ENCODE measurements at places on chromosomes 11 and 22.

DNA sequence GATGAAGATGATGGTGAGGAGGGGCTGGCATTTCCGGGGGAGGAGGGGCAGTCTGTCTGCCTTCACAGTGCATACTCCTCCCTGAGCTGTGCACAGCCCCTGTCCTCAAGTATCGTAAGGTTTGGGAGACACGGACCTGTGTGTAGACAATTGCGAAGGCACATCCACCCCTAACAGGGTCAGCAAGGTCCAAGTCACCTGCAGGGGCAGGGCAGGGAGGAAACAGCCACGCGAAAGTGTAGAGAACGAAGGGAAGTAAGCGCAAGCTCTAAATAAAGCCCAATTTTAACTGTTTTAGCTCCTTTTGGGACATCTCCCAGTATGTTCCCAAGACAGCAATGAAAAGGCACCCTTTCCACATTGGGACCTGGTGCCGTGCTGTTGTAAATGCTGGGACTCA lies 448.2 kb downstream of the TBC1D22A start:
- DNase-seq = no peak

DNA sequence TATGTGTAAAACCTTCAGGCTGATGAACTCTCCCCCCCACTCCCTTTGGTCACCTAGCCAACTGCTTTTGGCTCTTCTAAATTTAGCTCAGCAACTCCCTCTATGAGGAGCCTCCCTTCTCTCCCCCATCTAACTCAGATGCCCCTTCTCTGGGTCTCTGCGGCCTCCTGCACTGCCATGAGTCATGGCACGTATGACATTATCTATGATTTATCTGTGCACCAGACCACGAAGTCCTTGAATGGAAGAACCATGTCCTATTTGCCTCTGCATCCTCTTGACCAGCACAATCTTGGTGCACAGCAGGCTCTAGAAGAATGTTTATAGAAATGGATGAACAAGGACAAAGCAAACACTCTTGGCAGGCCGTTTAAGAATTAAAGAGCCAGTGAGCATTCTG lies 46.0 kb downstream of the RPL27A start:
- DNase-seq = no peak

GRCh38 chr22:41561335-41561734 lies 525 bp downstream of the CSDC2 start:
- no peak for DNase-seq

DNA sequence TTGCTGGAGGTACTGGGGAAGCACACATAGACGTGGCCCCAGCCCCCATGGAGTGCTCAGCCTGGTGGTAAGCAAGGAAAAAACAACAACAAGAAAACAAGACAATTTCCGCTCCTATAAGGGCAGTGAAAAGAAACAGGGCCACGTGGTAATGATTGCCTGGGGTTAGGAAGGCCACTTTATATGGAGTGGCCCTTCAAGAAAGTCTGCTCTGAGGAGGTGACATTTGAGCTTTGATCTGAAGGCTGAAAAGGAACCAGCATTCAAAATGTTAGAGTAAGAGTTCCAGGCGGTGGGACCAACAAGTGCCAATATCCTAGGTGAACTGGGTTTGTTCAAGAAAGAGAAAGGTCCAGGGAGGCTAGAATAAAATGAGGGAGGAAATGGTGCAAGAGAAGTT lies 87.6 kb downstream of the SCN3B start:
- no peak for DNase-seq

DNA sequence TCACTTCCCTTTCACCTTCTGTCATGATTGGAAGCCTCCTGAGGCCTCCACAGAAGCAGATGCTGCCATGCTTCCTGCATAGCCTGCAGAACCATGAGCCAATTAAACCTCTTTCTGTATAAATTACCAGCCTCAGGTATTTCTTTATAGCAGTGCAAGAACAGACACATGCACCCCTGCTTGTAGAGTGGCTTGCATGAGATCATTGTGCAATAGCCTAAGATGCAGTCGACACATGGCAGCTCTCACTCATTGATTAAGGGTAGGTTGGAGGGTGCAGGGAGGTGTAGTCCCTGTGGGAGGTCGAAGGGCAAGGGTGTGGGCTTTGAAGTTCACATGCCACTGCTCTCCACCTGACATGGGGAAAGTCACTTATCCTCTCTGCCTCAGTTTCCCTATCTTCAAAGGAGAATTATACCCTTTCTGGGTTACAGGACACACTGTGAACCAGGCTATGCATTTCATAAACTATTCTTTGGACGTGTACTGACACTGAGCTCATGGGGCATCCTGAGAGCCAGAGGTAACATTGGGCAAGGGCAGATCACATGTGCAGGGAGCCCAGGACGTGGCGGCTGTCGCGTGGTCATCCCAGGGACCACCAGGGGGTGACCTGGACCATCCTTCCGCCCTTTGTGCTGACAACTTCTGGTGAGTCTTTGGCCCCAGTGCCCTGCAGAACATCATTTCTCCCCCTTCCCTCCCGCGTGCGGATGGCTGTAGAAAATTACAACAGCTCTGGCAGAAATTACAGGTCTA lies 69.2 kb upstream of the SHANK2 start:
- DNase-seq = no peak

- DNase-seq = no peak
Measured at GRCh38 chr22:45450921-45451651, 37.6 kb downstream of the RIBC2 start.

DNA sequence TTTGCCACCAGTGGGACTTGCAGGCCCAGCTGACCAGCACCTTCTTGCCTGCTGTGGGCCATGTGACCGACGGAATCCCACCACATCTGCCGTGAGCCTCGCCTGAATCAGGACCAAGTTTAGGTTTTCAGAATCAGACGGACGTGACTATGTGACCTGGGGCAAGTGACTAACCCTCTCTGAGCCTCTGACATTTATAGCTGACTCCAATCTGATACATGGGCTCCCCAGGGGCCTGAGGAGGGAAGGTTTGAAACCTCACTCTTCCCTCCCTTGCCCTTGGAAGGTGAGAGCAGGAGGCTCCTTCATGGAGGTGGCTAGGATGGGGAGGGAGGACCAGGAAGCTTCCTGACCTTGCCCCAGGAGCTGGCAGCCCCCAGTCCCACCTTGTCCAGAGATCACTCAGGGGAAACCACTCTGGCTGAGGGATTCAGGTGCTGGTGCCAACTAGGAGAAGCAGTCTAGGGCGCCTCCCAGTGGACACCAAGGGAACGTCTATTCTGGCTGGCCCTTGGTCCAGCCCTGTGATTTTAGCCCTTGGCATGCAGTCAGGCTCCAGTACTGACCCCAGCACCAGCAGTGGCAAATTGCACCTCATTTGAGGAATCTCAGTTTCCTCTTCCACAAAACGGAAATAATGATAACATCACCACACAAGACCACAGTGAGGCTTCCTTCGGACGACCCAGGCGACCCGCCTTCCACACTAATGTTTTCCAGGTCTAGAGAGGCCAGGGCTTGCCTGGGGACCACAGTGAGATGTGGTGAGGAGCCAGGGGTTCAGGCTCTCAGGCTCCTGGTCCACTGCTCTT lies 47.2 kb upstream of the SYT7 start:
- DNase-seq = no peak

DNA sequence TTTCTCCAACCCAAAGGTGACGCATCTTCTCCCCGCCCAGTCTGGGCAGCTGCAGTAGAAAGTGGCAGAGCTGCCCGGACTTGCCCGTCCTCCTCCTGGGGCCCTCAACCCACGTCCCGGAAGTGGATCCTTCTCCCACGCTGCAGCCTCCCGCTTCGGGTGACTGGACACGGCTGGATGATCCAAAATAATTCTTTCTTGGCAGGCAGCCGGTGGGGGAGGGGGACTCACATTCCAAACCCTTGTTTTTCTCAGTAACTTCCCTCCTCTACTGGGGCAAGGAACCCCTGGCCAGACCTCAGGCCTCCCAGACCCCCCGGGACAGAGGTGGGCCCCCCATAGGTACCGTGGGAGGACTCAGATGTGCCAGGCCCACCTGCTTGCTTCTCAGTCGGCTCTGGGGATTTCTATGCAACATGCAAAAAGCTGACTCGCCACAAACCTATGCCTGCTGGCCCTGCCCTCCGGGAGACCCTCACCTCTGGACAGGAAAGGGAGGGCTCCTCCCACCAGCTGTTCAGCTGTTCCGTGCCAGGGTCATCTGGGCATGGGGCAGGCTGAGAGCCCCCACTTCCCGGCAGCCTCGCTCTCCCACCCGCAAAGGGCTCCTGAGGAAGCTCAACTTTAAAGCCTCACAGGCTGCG lies 1.4 kb downstream of the PLXNB2 start:
- DNase-seq = no peak

GRCh38 chr11:115439385-115439784 lies 64.8 kb downstream of the CADM1 start:
- DNase-seq = no peak

- no peak for DNase-seq
Measured at GRCh38 chr11:130095326-130095725, 25.6 kb downstream of the APLP2 start.

- DNase-seq = no peak
Measured at GRCh38 chr11:59542142-59542810, 30.9 kb downstream of the OR4D9 start.

GRCh38 chr11:132865623-132866022 lies 666.7 kb downstream of the OPCML start:
- DNase-seq = no peak

- no peak for DNase-seq
Measured at GRCh38 chr22:19847345-19847632, 7.4 kb downstream of the GNB1L start.

DNA sequence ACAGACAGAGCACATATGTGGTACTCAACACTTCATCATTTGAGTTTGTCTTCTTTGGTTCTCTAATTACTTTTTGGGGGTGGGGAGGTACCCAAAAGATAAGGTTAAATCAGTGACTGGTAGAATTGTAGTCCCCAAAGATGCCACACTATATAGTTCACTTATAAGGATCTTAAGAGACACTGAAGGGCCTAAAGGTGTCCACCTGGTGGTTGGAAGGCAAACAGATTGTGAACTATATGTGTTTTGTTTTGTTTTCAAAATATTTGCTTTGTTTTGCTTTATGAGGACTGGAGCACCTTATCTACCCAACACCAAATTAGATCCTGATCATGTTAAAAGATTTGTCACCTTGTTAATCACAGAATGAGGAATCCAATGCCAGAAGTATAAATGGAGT lies 136.1 kb downstream of the DCDC1 start:
- DNase-seq = no peak

- DNase-seq = no peak
Measured at GRCh38 chr22:20247608-20248171, 20.4 kb downstream of the RTN4R start.

DNA sequence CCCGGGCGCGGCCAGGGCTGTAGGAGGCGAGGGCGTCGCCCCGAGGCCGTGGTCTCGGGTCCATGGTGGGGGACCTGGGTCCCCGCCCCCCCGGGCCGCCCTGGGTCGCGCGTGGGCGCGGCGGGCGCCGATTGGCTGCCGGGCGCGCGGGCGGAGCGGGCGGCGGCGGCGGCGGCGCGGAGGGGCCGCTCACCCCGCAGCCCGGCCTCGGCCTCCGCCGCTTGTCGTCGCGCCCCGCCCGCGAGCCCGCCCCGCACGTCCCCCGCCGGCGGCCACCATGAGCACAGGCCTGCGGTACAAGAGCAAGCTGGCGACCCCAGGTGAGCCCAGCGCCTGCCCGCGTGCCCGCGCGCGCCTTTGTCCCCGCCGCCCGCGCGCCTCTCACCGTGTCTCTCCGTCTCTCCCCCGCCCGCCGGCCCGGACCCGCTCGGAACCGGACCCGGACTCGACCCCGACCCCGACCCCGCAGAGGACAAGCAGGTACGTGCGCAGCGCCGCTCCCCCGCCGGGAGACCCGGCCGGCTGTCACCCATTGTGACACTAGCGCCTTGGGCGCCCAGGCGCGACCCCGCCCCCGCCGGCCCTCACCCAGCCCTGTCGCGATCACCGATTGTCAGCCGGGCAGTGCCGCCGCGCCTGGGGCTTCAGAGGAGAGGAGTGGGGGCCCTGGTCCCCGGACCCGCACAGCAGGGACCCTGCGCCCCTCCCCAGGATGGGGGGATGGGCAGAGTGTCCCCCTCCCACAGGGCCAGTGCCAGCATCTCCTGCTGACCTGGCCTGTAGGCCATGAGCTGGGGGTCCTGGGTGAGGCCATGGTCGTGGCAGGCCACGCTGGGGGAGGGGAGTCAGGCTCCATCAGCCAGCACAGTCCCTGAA lies at the start of gene SEPTIN5:
TSS of gene SEPTIN5 (plus strand) at position 192 of the 876 bp plus-strand sequence. CDS start at position 278, 86 bp downstream.
- DNase-seq = no peak

- no peak for DNase-seq
Measured at GRCh38 chr22:24175160-24175808, 6.0 kb upstream of the SUSD2 start.

DNA sequence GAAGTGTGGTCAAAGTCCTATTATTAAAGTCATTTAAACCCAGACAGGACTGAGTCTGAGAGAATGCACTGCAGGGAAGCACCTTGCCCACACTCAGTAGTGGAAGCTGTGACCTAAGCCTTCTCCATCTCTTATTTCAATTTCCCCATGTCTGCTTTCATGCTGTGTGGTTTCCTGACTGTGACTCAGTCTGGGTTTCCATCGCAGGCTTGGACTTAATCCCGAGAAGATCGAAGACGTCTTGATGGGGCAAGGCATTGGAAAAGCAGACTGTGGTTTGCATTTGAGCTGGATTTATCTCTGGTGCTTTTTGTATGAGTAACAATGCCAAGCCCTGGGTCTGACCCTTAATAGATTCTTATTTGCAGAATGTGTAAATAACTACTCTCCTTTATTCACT lies 238.9 kb downstream of the NTM start:
- DNase-seq = no peak

- no peak for DNase-seq
Measured at GRCh38 chr11:120391292-120391691, 55.1 kb downstream of the ARHGEF12 start.

DNA sequence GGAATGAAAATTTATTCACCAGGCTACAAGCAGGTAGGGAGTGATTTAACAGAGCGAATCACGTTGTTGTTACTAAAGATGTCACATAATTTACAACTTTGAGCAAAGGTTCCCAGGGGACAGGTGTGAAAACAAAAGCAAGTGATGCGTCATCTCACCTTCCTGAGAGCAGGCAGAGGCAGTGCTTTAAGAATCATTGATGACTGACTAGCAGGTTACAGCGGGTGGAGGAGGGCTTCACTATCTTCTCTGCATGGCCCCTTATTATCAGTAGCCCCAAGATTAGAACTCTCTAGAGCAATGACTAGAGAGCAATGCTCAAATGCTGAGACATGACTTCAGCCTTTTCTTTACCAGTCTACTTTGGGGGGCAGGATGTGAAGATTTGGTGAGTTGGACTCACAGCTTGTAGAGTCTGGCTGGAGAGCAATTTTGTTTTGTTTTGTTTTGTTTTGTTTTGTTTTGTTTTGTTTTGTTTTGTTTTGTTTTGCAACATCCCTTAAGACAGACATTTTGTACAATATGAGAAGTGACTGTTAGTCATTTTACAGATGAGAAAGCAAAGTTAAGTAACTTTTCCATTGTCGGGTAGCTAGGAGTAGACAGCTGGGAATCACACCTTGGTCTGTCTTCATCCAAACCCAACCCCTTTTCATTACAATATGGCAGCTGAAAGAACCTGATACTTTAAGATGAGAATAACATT lies 84.8 kb downstream of the SLC1A2 start:
- no peak for DNase-seq

GRCh38 chr11:75035911-75036565 lies 47.3 kb downstream of the NEU3 start:
- no peak for DNase-seq
